Lung (tissue), 17 donors: ENCODE measurements at places on chromosomes 6 and 20. TPM values are rescaled to one million over a fixed set of nuclear protein-coding genes. Genes with fewer than 3 reads are reported as not detected.

GRM1 gene
- total RNA-seq, result 0.09 TPM

CHMP4B gene
- total RNA-seq, result 93.6 TPM

SIM1 gene
- not detected for total RNA-seq

GRCh38 chr20:9439806-9440205 lies 74.6 kb upstream of the LAMP5 start:
- no peak for DNase-seq
- H3K36me3 ChIP-seq, result peaks cover 6% of the 10 kb centered on the region
- no peaks in the 10 kb centered on the region for H3K4me1 ChIP-seq
- H3K4me3 ChIP-seq, result no peak overlapping the region

DNA sequence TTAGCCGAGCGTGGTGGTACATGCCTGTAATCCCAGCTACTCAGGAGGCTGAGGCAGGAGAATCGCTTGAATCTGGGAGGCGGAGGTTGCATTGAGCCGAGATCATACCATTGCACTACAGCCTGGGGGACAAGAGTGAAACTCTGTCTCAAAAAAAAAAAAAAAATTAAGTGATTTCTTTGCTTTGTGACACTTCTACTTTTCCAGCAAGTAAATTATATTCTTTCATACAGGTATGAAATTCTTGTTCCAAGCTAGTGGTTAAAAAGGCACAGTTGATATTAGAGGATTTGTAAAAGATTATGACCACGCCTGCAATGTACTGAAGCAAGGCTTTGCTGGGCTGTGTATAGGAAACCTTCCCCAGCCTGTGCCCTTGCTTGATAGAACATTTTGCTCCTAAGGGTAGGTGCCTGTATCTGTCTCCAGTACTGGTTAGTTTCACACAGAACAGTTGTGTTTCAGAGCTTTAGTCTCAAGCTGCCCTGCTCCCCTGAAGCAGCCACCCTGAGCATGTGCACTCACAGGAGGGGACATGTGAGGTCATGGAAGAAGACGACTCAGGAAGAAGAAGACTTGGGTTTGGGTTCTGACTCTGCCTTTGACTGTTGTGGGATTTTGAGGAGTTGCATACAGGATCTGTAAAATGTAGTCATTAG lies 10.2 kb downstream of the PTPN1 start:
- H3K27me3 ChIP-seq, result no peaks in the 10 kb centered on the region
- H3K4me3 ChIP-seq, result no peak overlapping the region
- peaks cover 3% of the 10 kb centered on the region for H3K4me1 ChIP-seq
- no peak overlapping the region for H3K27ac ChIP-seq
- no peak for DNase-seq

- no peak overlapping the region for H3K4me3 ChIP-seq
- H3K27me3 ChIP-seq, result no peaks in the 10 kb centered on the region
- H3K36me3 ChIP-seq, result no peaks in the 10 kb centered on the region
- DNase-seq, result peak; percentile 14
Observed at GRCh38 chr6:112691289-112691688, 344.2 kb downstream of the RFPL4B start.
